ENCODE measurements at places on chromosomes 11 and 22. TPM values are rescaled to one million over a fixed set of nuclear protein-coding genes. Genes with fewer than 3 reads are reported as not detected.

- H3K36me3 ChIP-seq: no peaks in the 10 kb centered on the region
- no peak overlapping the region for H3K4me3 ChIP-seq
- peaks cover 2% of the 10 kb centered on the region for H3K4me1 ChIP-seq
- DNase-seq: no peak
- H3K27ac ChIP-seq: no peak overlapping the region
- H3K27me3 ChIP-seq: peaks cover 22% of the 10 kb centered on the region
Measured at GRCh38 chr22:43269246-43269645, 73.9 kb downstream of the SCUBE1 start.

DNA sequence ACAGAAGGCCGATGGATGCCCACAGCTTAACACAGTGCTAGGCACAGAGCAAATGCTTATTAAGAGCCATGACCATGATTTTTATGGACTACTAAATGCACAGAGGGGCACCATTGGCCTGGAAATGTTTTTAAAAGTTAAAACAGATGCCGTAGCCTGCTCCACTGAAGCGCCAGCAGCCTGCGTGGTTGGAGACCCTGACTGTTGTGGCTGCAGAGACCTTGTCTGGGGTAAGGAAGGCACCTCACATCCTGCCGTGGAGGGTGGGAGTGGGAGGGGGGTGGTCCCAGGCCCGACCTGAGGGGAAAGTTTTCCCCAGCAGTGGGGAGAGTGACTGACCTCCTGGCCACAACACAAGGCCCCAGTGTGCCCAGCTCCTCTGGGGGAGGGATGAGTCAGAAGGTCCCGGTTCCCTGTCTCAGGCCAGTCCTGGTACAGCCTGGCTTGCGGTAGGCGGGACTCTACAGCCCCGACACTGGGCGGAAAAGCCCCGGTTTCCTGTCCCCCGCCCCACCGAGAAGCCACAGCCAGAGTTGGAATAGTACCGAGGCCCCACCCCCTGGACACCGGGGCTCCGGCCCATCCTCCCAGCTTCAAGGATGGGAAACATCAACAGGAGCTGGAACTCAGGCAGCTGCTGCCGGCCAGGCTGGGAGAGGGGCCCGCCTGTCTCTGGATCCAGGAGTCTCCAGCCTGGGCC, 7.0 kb downstream of the CHST1 start:
- H3K27me3 ChIP-seq: peaks cover 65% of the 10 kb centered on the region
- no peaks in the 10 kb centered on the region for H3K36me3 ChIP-seq
- no peak overlapping the region for H3K4me3 ChIP-seq
- peak; percentile 90 for DNase-seq

Gene OR9Q2
- not detected for total RNA-seq

DNA sequence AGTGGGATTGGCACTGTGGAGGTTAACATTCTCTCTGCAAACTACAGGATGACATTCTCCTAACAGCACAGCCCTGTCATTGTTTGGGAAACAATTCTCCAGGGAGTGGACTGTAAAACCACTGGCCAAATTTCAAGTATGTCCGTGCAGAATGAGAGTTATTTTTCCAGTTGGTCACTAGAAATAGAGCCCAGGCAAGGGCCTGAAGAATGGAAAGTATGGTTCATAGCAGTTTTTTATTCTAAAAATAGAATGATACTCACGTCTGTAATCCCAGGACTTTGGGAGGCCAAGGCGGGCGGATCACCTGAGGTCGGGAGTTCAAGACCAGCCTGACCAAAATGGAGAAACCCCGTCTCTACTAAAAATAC, 39.0 kb upstream of the CD44 start:
- H3K27me3 ChIP-seq: no peaks in the 10 kb centered on the region
- H3K4me1 ChIP-seq: peaks cover 27% of the 10 kb centered on the region
- H3K36me3 ChIP-seq: no peaks in the 10 kb centered on the region

DNA sequence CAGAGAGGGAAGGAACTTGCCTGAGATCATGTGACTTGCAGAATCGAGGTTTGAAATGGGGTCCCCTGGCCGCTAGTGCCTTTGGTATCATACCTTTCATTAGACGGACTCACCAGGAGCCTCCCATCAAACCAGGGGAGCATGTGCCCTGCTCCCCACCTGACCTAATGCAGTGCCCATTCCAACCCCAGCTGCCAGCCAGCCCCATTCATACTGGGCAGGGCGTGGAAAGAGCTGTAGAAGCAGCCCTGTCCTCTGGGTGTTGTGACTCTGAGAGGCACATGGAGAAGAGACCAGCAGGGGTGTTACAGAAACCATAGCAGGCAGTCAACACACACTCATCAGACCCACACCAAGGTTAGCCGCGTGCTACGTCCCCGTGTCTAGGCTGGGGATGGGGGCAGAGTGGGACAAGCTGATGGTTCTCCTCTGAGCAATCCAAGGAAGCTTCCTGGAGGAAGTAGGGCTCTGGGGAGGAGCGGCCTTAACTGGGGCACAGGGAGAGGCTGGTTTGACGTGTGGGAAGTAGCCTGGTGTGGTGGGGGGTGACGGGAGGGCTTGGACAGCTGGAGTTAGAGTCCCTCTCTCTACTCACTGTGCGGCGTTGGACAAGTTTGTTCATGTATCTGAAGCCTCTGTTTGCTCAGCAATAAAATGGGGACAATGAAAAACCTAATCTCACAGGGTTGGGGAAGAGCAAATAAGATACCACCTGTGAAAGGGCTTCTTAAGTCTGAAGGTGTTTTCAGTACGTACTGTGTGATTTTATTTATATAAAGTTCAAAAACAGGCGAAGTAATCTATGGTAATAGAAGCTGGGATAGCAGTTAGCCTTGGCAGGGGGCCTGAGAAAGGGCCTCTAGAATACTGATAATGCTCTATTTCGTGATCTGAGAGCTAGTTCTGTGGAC, 14.0 kb downstream of the GRIK4 start:
- no peaks in the 10 kb centered on the region for H3K36me3 ChIP-seq
- H3K4me3 ChIP-seq: no peak overlapping the region
- no peaks in the 10 kb centered on the region for H3K4me1 ChIP-seq
- H3K27me3 ChIP-seq: no peaks in the 10 kb centered on the region
- no peak overlapping the region for H3K27ac ChIP-seq

DNA sequence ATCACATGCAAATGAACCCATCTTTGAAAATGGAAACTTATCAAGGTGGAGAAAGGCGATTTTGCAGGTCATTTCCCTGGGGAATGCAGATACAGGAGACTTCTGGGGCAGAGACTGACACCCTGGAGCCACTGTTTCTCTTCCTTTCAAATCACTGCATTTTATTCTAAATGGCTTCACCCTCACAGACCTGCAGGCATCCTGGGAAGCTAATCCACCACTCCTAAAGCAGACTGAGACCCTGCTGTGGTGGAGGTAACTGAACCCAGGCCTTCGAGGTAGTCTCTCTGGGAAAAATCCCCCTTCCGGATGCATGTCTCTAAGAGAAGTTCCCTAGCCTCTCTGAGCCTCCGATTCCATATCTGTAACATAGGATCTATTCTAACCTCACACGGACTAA, 20.9 kb upstream of the CSNK2A3 start:
- H3K4me3 ChIP-seq: no peak overlapping the region
- H3K27ac ChIP-seq: no peak overlapping the region
- H3K27me3 ChIP-seq: no peaks in the 10 kb centered on the region
- DNase-seq: no peak
- no peaks in the 10 kb centered on the region for H3K4me1 ChIP-seq
- no peaks in the 10 kb centered on the region for H3K36me3 ChIP-seq

GRCh38 chr22:44574057-44574639, 76.1 kb upstream of the RTL6 start:
- H3K36me3 ChIP-seq: no peaks in the 10 kb centered on the region
- no peaks in the 10 kb centered on the region for H3K27me3 ChIP-seq
- no peak overlapping the region for H3K4me3 ChIP-seq
- peak; percentile 82 for DNase-seq
- H3K4me1 ChIP-seq: no peaks in the 10 kb centered on the region
- no peak overlapping the region for H3K27ac ChIP-seq

- H3K36me3 ChIP-seq: no peaks in the 10 kb centered on the region
- no peaks in the 10 kb centered on the region for H3K27me3 ChIP-seq
- peak within 1 kb of the TSS; percentile 85 for H3K4me3 ChIP-seq
- H3K4me1 ChIP-seq: peaks cover 27% of the 10 kb centered on the region
Measured at GRCh38 chr11:117316197-117316961, at the start of gene BACE1. TSS of gene BACE1 (minus strand) at chr11:117316256. CDS start at chr11:117315795, 461 bp downstream.

Gene NTM
- 13.9 TPM for total RNA-seq

DNA sequence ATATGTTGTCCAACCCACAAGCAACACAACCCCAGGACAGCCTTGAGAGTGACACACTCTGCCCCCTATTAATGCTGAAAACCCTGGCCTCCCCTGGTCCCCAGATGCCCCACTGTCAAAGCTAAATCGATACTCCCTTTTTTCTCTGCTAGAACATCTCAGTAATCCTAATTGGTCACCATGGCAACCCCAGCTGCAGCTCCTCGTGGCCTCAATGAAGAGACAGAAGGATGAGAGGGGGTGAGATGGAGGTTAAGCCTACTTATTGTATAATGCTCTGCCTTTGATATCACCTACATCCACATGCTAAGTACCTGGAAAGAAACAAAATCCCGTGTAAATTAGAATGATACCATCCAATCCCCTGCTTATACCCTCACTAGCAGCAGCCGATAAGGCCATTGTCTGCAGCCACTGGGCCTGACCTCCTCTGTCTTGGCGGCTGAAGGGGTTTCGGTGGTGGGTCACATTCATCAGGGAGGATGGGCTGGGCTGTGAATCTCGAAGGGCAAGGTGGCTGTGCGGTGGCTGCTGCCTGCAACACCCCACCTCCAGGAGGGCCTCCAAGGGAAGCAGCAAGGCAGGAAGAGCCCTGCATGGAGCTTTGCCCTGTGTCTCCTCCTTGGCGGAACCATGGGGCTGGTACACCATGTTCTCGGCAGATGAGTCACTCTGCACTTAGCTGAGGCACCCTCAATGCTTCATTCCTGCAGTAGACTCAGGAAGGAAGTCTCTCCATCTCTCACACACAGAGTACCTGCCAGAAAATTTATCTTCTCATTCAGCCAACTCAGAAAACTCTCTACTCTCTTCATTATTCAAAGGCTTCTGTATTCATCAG, 399.5 kb downstream of the BUD13 start:
- DNase-seq: no peak
- H3K27me3 ChIP-seq: no peaks in the 10 kb centered on the region
- no peaks in the 10 kb centered on the region for H3K4me1 ChIP-seq
- no peak overlapping the region for H3K27ac ChIP-seq
- no peaks in the 10 kb centered on the region for H3K36me3 ChIP-seq

Gene VPREB1
- total RNA-seq: not detected

DNA sequence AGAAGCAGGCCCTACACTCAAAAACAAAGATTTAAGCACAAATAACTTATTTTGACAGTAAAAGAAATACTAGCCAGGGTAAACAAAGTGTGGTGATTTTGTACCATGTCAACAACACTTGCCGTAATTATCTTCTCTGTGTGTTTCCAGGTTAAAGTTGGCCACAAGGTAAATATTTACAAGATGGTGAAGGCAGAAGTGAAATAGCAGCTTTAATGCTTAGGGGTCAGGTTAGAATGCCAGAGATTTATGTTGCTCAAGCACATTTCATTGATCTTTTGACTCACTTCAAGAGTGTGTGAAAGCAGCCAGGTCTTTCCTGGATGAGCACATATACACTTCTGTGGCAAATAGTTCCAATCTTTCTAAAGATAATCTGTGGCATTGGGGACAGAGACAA, 270.2 kb upstream of the LUZP2 start:
- no peak overlapping the region for H3K4me3 ChIP-seq
- no peak for DNase-seq
- H3K27ac ChIP-seq: no peak overlapping the region
- H3K36me3 ChIP-seq: no peaks in the 10 kb centered on the region
- no peaks in the 10 kb centered on the region for H3K4me1 ChIP-seq
- no peaks in the 10 kb centered on the region for H3K27me3 ChIP-seq

DNA sequence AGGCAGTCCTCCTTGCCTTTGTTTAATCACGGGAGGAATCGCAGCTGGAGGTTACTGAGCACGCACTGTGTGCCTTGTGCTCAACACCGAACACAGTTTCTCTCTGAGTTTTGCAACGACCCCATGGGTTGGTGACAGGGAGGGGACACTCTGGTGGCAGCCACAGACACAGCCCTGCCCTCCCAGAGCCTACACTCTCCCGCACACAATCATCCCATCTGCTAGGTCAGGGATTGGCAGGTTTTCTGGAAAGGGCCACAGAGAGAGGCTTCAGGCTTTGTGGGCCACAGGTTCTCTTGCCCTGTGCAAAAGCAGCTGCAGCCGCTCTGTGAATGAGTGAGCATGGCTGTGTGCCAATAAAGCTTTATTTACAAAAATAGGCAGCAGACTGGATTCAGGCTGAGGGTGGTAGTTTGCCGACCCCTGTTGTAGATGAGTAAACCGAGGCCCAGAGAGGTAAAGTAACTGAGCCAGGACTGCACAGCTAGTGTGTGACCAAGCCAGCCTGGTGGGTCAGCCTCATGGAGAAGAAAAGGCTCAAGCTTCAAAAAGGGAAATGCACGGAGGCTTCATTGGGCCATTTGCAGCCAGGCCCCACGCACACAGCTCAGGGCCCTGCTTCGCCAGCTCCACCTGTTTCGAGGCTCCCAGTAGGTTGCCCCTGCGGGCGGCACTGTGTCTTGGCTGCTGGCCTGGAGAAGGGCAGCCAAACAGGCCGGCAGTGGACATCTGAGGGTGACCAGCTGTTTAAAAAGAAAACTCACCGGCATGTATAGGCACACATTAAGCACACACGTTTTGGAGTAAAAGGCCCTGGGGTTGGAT, 16.3 kb downstream of the LTO1 start:
- H3K27me3 ChIP-seq: no peaks in the 10 kb centered on the region
- H3K4me1 ChIP-seq: peaks cover 7% of the 10 kb centered on the region
- H3K4me3 ChIP-seq: no peak overlapping the region
- no peak overlapping the region for H3K27ac ChIP-seq
- H3K36me3 ChIP-seq: peaks cover 12% of the 10 kb centered on the region
- no peak for DNase-seq

DNA sequence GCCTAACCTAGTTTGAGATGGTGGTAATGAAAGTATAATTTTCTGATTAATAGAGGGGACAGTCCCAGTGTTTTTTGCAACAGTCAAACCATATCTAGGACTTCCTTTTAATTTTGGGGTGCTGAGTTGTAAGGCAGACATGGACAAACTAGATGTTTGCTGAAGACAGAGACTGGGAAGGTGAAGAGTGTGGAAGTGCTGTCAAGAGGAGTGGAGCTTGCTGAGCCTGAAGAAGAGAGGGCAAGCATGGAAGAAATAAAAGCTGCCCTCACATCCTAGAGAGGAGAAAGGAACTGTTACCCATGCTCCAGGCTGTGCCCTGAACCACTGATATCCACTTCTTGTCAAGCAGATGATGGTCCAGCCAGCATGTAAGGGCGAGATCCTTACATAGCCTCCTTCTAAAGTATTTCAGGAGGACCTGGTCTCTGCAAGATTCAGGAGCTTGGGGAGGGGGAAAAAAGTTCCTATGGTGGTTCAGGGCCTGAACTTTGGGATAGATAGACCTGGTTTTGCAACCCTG, 51.4 kb downstream of the PRR5L start:
- no peaks in the 10 kb centered on the region for H3K27me3 ChIP-seq
- no peak for DNase-seq
- no peaks in the 10 kb centered on the region for H3K36me3 ChIP-seq
- H3K4me1 ChIP-seq: no peaks in the 10 kb centered on the region
